ENCODE measurements at places on chromosomes 12 and 14.
A peak's percentile ranks its signal among the peaks of the same experiment; 100 is the strongest.

DNA sequence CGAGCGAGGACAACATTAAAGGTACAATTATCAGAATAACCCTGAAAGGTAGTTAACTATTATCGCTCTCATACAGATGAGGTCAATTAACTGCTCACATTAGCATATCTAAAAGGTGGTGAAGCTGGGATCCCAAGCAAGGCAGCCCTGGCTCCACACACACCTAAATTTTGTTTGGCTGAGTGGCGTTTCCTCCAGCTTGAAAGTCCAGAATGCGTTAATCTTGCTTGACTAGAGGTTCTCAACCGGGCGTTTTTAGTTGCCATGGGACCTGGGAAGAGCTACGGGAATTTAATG, 531 bp downstream of the DLGAP5 start:
- no peak for DNase-seq

DNA sequence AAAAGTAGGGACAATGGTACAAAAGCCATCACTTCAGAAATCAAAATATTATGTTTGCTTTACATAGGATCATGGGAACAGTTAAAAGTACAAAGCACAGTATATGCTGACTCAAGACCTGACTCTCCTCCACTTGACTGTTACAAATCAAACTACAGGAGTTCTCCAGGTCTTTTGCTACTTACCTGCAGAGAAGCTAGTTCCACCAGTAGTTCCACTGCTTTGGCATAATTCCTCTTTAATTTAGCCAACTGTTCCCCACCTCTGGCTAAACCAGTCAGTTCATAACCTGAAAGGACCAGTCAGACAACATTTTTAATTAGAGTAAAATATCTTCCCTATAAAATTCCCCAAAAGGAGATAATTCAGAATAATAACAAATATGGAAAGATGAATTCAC, 14.0 kb downstream of the ATP6V1D start:
- DNase-seq, result no peak

GRCh38 chr12:106246891-106247673, 738 bp downstream of the CKAP4 start:
- peak; percentile 57 for DNase-seq

DNA sequence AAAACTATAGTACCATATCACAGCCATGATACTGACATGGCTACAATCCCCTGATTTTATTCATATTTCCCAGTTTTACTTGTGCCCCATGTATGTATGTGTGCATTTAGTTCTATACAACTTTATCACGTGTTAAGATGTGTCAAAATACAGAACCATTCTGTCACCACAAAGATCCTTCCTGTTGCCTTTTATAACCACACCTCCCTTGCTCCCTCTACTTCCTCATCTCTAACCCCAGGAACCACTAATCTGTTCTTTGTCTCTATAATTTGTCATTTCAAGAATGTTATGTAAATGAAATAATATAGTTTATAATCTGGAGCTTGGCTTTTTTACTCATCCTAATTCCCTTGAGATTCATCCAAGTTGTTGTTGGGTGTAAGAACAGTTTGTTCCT, 358.4 kb downstream of the DPF3 start:
- DNase-seq, result peak; percentile 76

DNA sequence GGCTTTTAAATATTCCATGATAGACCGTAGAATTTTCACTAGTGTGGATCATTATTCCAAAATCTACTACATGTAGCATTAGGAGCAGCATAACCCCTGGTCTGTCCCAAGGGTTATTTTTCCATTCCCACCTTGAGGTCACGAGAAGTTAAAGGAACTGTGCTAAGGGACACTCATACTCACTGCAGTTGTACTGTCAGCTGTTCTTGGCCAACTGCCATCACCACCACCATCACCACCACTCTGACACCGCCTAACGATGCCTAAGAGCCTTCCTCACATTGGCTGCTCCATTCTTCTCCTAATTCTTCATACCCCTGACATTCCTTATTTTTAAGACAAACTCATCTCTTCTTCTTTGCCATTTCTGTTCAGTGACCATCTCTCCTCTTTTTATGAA, 13.4 kb upstream of the PTGDR start:
- DNase-seq, result no peak

DNA sequence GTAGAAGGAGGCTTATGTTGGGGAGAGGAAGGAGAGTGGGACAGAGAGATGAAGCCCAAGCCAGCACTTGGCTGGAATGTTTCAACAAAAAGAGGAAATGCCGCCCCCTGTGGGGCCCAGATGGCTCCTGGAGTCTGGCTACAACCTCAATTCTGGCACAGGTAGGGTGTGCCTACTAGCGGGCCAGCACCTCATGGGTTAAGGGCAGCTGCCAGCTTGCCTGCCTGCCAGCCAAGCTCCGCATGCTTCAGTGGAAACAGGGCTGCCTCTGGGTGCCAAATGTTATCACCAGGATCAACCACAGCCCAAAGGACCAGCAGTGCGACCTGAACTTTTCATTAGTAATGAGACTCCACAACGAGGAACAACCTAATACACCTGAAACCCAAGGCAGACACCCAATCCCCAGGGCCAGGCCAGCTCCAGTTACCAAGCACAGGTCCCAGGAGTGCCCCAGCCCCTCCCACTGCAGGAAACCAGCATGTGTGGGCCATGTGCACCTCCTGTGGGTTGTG, 11.3 kb downstream of the RAB15 start:
- peak; percentile 18 for DNase-seq

GRCh38 chr14:73789989-73790581, 61.5 kb upstream of the PTGR2 start:
- no peak for DNase-seq

- DNase-seq, result peak; percentile 63
These were observed 16.5 kb upstream of the YY1 start for GRCh38 chr14:100222224-100223093.

DNA sequence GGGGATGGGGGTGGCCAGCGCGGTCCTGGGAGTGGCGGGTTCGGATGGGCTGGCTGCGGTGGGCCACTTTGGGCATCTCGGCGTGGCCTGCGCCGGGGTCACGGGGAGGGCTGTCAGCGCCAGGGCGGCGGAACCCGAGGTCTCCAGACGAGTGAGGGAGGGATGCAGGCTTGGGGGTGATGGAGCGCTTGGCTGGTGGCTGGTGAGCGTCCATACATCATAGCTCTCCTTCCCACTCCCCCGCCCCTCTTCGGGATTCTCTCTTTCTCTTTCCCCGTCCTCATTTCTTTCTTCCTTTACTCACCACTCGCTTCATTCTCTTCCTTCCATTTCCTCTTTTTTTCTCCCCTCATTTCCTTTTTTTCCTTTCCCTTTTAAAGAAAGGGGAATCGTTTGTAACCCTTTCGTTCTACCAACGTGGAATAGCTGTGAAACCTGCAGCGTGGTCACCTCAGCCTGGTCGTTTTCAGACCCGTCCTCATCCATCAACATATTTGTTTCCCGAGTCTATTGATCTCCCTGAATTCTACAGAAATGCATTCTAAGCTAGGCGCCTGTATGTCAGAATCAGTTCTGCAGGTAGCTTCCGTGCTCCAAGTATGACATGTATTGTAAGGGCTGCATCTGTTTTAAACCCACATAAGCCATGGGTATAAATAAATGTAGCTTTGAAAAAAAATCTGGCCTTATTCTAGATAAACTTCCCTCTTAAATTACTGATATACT, 260.3 kb upstream of the E2F7 start:
- DNase-seq, result no peak

DNA sequence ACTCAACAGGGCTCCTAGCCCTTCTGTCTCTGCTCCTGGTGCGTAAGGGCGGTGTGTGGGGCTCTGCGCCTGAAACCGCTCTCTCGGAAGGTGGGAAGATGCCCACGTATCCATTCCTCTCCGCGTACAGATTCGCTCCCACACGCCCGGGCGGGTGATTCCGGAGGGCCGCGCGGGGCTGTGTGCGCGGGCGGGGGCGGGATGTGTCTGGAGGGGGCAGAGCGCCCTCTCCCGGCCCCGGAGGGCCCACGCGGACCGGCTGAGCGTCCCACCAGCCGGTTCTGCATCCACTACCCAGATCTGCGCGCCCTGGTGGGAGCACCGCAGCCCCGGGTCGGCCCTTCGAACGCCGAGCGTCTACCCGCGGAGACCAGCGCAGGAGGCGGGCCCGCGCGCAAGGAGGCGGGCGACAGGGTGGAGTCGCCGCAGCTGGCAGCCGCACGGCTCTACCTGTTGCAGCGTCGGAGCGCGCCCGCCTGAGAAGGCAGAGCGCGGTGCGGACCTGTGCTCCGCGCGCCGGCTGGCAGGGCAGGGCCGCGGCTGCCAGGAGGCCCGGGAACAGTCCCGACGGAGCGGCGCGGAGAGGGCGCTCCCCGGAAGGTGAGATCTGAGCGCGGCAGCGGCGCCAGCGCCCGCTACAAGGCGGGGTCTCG, 1.4 kb upstream of the KCNK13 start:
- peak; percentile 39 for DNase-seq

DNA sequence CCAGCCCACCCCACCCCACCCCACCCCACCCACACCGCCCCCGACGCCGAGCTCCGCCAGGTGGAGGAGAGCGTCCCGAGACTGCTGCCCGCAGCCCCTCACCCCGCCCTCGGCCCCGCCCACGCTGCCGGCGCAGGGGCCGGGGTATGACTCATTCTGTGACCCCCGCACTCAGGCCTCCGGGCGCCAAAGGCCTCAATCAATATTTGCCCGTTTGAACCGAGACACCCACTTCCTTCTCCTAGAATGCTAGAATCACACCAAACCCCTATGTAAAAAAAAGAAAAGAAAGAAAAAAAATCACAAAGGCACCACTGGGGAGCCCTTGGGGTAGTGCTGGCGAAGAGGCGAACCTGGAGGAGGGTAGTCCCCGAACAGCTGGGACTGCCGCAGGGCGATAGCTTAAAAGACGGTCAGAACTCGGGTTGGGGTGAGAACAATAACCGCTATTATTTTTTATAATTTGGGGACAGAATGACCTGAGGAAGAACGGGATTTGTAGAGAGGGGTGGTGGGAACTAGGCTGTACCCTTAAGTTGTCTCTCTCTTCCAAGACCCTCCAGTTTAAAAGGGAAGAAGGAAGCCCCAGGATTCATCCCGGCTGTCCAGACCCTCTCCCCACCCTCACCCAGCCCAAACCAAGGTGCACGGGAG, 894 bp downstream of the KRT8 start:
- DNase-seq, result peak; percentile 90

GRCh38 chr14:81559385-81559784, 25.7 kb upstream of the SEL1L start:
- DNase-seq, result no peak

DNA sequence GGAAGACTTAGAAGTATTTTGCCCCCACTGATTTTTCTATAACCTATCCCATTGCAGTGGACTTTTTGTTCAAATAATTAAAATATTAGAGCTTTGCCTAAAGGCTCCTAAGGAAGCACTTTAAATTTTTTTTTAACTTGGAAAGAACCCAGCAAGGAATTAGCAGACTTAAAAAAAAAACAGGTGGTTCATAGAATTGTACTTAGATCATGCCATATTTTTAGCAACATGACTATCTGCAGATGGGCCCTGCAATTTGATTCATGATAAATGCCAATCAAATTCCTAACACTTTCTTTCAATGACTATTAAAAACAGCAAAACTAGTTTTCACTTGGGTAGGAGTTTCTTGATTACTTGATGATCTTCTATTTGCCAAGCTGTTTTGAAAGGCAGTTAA, 11.5 kb downstream of the ADAMTS20 start:
- DNase-seq, result no peak

DNA sequence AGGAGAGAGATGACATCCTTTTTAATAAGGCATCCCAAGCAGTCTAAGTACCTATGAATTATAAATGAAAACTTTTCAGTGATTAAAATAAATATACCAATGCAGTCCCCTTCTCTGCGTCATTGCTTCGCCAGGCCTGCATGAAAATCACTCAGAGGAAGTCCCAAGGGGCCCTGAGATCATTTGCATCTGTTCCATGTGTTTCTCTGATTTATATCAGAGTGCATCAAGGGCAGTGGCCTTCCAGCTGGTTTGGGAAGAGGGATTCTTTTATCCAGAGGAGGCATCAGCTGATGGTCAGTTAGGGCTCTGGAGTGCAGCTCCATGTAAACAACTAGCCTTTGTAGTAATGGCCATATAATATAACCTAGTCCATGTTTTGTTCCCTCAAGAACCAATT, 210.1 kb downstream of the RGS6 start:
- DNase-seq, result no peak

DNA sequence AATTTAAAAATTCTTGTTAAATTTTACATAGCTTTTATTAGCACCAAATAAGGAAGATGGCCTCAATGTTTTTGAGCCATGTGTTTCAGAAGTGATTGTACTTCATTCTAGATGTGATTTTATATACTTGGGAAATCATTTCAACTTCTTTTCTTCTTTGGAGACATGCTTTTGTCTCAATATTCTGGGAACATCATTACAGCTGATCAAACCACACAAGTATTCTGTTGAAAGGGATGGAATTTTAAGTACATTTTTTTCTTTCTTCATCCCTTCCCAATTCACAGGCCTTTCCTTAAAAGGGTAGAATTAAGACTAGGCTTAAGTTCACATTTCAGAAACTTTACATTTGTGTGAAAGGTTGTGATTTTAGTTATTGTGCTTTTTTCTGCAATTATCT, 66.4 kb downstream of the PAPOLA start:
- no peak for DNase-seq

DNA sequence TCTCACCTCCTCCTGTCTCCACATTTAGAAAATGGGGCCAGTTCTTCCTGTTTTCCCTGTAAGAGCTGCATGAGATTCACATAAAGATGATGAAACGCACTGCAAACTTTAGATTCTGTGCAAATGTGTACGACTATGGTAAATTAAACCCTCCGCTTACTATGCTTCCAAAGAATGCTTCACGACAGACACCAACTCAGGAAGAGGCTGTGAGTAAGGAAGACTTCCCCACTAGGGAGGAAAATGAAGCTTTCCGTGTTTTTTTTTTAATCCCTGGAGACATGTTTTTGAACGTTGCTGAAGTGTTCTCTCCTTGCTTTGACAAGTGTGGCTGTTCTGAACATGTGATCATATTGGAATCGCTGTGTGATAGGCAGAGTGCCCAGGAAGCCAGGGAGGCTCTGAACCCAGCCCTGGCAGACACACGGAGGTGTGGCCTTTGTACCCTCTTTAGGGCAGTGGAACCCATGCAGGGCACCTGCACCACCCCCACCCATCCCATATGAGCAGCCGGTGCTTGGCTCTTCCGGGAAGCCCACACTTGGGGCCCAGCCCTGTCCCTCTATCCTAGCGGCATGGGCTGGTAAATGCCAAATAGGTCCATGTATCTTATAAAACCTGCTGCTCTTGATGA, 7.5 kb upstream of the SYNE3 start:
- peak; percentile 73 for DNase-seq

All from NB4 (cell line).